ENCODE measurements at places on chromosomes 2 and 18.

- DNase-seq, result no peak
These were observed 68.4 kb upstream of the ALPP start for GRCh38 chr2:232310121-232310520.

DNA sequence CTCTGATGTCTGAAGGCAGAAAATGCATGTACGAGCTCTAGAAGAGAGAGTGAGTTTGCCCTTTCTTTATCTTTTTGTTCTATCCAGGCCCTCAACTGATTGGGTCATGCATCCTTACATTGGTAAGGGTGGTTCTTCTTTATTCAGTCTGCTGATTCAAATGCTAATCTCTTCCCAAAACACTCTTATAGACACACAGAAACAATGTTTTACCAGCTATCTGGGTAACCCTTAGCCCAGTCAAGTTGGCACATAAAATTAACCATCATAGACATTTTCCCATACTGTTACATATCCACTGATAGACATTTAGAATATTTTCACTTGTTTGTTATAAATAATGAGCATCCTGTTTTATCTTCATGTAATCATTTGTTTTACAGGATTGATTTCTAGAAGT, 141.2 kb downstream of the TAF4B start:
- no peak for DNase-seq

DNA sequence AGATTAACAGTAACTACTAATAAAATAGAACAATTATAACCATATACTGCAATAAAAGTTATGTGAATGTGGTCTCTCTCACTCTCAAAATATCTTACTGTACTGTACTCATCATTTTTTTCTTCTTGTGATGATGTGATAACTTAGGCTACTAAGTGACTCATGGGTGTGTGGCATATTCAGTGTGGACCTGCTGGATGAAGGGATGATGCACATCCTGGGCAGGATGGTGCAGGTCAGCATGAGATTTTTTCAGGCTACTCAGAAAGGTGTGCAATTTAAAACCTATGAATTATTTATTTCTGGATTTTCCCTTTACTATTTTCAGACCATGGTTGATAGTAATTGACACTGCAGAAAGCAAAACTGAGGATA, 90.7 kb downstream of the NCKAP5 start:
- DNase-seq, result no peak

- DNase-seq, result no peak
These were observed 101.4 kb downstream of the COLEC12 start for GRCh38 chr18:398935-399630.

DNA sequence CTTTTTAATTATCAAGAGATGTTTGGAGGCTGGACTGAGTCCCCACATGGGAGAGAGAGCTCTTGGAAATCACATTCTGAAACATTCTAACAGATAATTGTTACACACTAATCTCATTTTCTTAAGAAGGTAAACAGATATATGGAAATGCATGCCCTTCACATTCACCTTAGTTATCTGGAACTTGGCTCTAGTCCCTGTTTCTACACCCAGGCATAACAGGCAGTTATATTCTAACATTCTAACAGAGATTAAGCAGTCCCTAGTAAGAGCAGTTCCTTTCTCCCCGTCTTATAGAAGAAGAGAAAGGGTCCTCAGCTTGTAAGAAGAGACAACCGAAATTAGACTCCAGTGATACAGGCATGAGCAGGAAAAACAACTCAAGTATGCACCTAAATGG, 385.4 kb downstream of the SOX11 start:
- DNase-seq, result no peak

DNA sequence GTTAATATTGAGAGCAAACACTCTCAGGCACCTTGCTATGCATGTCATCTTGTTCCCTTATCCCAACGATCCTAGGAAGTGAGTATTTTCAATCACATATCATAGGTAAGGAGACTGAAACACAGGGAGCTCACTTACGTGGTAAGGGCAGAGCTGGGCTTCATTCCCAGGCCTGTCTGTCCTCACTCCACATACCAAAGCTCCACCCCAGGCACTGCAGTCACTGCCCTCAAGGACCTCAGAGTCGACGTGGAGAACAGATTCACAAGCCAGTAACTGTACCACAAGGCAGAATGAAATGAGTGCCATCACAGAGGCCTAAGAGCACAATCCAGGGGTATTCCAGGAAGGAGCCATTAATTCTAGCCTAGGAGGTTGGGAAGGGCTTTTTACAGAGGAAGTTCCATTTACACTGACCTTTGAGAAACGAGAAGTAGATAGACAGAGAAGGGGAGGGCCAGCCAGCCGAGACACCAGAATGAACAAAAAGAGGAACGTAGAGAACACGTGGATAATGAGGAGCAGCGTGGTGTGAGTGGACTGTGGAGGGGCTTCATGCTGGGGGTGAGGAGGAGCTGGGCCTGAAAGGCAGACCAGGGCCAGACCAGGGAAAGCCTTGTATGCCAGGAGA, 48.6 kb downstream of the KIAA2012 start:
- DNase-seq, result no peak

- no peak for DNase-seq
These were observed 83.2 kb downstream of the DDX1 start for GRCh38 chr2:15674637-15675455.

DNA sequence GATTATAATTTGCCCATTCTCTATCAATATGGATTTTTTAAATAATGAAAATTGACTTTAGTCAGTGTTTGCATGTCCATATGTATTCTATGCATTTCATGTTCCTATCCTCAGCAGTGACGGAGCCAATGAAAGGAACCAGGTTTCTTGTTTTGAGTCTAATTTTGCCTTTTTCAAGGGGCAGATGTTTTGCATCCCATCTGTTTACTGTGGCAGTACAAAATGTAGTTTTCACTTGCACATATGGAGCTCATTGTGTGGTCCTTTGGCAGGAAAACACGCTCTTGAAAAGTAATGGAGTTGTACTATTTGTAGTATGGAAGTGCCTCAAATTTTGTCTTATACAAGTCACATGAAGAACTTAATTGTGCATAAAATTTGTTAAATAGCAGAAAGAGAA, 127.8 kb downstream of the AGPS start:
- DNase-seq, result no peak

- no peak for DNase-seq
These were observed 88.4 kb downstream of the DSEL start for GRCh38 chr18:67428158-67428557.

GRCh38 chr2:112724591-112725525, 4.0 kb downstream of the NT5DC4 start:
- DNase-seq, result peak; percentile 65

DNA sequence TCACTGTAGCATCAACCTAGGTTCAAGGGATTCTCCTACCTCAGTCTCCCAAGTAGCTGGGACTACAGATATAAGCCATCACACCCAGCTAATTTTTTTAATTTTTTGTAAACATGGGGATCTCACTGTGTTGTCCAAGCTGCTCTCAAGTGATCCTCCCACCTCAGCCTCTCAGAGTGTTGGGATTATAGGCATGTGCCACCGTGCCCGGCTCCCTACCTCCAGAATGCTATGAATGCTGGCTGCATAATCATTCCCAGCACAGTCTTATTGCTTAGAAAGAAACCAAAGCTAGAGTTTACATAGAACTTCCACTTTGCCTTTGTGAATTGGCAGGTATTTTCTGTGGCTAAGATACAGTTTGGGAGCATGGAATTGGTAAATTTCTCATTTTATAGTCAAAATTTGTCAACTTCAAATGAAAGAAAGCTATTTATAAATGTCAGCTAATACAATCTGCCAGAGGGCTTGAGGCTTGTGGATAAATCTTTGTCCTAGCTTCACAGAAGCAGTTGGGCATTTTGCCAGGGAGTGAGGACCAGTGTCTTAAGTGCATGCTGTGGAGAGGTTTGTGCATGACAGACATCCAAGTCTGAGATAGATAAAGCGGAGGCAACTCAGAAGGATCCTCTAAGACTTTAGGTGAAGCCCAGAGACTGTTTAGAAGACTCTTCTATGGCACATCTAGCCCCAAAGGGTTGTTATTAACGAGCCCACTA, 175.4 kb downstream of the ANTXR1 start:
- no peak for DNase-seq

- DNase-seq, result no peak
These were observed 51.4 kb upstream of the MAP4K3 start for GRCh38 chr2:39488450-39488849.

DNA sequence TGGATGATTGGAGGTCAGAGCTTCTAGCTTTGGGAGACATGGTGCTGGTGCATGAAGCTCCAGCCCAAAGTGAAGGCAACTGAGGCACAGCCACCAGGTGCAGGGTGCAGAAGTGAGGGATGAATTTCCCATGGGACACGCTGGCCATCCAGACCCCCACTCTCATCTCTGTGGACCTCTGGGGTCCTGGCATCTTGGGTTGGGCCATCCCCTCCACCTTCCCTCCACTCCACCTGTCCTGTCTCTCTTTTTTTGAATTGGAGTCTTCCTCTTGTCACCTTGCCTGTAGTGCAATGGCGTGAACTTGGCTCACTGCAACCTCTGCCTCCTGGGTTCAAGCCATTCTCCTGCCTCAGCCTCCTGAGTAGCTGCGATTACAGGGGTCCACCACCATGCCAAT, 3.4 kb downstream of the NGEF start:
- DNase-seq, result no peak

- no peak for DNase-seq
These were observed 319.8 kb downstream of the RND3 start for GRCh38 chr2:150167711-150168110.

- no peak for DNase-seq
These were observed 109.1 kb downstream of the FIGN start for GRCh38 chr2:163626639-163627109.

DNA sequence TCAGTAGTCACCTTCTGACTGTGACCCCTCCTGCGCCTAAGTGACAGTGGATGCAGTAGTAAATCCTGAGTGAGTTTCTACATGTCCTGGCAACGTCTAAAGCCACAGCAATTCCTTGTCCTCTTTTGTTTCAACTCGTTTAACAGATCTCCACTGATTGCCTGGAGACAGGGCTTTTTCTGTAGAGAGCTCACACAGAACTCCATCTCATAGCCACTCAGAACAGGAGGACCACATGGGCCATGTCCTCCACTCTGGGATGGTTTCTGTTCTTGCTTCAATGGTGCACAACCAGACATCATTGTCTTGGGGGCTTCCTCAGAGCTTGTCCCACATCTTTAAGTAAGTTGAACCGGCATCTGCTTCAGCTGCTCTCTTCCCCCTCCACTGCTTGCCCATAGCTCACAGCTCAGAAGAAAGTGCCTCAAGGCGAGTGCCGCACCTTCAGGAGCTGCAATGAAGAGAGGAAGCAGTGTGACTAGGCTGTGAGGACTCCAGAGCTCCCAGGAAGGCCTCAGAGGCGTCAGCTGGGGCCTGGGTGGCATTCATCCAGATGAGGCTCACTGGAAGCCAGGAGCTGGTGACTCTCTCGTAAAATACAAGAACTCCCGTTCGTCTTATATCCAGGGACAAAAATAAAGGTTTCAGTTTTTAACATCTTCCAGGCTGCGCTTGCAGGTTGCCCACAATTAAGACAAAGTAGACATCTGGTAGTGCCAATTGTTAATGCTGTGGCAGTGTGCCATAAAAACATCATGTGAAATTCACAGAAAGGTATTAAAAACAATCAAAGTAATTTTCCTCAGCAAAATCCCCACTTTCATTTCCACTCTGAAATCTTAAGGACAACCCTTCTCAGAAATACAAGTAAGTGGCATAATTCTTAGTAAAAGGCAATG, 37.3 kb downstream of the ST3GAL5 start:
- no peak for DNase-seq

GRCh38 chr2:79530443-79530842, 17.6 kb downstream of the CTNNA2 start:
- no peak for DNase-seq

- no peak for DNase-seq
These were observed 74.8 kb downstream of the FEZ2 start for GRCh38 chr2:36523153-36523552.

- DNase-seq, result no peak
These were observed 130.0 kb downstream of the GLI2 start for GRCh38 chr2:120865656-120866055.

- no peak for DNase-seq
These were observed 56.2 kb upstream of the ID2 start for GRCh38 chr2:8625399-8626300.

GRCh38 chr2:45605116-45605515, 6.0 kb downstream of the SRBD1 start:
- DNase-seq, result no peak

DNA sequence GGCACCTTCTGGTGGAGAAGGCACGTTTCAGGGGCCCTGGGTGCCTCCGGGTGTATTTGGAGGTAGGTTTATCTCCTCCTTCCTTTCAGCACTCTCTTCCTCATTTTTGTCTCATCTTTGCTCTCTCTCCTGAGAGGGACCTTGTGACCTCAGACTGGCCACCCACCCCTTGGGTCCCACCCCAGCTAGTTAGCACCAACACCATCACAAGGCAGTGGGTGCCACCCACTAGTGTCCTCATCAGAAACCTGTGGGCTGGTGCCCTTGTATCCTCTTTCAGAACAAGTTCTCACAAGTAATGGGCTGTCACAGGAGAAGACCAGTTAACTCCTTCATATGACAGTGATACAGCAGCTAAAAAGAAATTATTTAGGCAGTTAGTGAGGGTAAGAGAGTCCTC, 196.4 kb downstream of the UXS1 start:
- no peak for DNase-seq

DNA sequence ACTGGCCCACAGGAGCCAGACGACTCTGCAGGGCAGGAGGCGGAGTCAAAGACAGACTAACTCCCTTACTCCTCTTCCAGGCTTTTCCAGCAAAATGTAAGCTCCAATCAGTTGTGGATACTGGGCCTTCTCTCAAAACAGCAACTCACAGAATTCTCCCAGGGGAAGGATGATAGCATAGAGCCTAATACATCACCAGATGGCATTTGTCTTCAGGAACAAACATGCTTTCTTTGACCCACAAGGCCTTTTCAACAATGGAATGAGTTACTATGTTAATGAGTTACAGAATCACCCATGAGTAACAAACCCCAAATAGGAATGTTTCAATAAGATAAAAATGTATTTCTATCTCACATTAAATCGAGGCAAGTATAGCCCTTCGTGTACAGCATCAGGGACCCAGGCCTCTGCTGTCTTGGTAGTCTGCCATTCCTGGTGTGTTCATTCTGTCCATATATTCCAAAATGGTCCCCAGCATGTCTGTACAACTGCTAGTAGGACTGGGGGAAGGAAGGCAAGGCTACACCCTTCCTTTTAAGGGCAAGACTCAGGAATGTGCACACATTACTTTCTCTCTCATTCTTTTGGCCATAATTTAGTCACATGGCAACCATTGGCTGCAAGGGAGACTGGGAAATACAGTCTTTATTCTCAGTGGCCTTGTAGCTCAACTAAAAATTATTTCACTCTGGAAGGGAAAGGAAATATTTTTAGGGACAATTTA, 76.4 kb downstream of the BOD1L2 start:
- no peak for DNase-seq

GRCh38 chr2:45809205-45809604, 157.7 kb downstream of the PRKCE start:
- DNase-seq, result no peak

DNA sequence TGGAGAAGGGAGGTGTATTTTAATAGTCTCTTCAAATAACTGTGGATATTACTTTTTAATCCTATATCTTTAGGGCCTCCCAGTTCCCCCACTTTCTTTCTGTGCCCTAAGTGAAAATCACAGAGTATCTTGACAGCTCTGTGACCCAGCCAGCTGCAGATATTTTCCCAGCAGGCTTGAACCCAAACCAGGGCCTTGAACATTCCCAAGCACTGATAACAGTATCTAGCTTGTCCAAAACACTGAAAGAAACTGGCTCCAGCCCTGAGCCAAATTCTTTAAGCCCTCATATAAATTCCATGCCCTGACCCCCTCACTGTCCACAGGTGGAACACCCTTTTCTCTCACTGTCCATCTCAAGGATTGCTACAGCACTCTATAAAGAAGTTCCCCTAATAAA, 388.1 kb upstream of the CHAC2 start:
- DNase-seq, result no peak

- no peak for DNase-seq
These were observed 168.0 kb downstream of the SPP2 start for GRCh38 chr2:234218266-234219045.

Measured in erythroblast (primary cell).